NCI-H460 (cell line): ENCODE measurements at places on chromosomes 3 and 15.

GRCh38 chr15:68352401-68353062, 75.0 kb downstream of the FEM1B start:
- DNase-seq: peak; percentile 78

- DNase-seq: no peak
Measured at GRCh38 chr3:38604246-38604645, 45.2 kb downstream of the SCN5A start.

GRCh38 chr15:50353251-50353974, 1.6 kb downstream of the GABPB1 start:
- no peak for DNase-seq

- no peak for DNase-seq
Measured at GRCh38 chr3:14605744-14606143, 45.8 kb upstream of the CCDC174 start.

DNA sequence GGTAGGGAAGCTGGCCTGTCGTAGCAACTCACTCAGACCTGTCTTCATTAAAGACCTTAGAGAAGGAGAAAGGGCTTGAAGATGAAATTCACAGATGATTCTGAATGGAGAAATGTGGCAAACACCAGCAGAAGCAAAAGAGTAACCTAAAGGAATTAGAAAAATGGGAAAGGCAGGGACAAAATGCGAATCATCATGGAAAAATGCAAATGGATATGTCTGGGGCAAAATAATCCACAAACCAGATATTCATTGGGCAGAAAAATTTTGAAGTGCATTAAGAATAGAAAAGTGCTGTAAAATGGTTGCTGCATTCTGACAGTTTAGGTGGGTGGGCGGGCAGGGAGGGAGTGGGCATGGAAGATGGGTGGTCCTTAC, 156.9 kb upstream of the RASGRP1 start:
- DNase-seq: no peak

DNA sequence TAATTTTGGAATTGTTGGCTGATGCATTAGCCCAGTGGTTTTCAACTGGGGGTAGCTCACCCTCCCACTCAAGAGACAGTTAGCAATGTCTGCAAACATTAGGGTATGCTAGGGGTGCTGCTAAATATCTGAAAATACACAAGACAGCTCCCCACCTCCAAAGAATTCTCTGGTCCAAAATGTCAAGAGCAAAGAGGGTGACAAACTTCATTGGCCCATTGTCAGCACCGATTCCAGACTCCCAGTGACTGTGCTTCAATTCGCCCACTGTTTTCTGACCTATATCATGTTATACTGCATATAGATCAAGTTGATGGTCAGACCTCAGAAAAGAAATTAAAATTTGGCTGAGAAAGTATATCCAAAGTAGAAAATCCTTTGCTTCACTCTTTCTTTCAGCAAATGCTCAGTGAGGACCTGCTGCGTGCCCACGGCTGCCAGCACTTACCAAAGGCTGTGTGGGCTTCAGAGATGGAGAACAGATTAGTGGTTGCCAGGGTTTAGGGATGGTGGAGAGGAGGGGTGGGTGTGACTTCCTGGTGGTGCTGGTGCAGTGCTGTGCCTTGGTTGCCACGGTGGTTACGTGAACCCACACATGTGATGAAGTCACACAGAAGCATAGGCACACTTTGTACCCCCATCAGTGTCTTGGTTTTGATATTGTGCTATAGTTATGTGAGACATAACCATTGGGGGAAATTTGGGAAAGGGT, 204.0 kb downstream of the PLCL2 start:
- no peak for DNase-seq

DNA sequence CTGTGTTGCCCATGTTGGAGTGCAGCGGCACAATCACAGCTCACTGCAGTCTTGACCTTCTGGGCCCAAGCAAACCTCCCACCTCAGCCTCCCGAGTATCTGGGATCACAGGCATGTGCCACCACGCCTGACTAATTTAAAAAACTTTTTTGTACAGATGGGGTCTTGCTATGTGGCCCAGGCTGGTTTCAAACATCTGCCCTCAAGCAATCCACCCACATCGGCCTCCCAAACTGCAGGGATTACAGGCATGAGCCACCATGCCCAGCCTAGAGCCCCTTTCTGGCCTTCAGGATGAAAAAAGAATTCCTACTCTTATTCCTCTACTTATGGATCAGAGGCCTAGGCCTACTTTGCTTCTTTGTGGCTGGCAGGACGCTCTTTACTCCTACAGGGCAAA, 39.6 kb downstream of the CHAC1 start:
- no peak for DNase-seq

- DNase-seq: no peak
Measured at GRCh38 chr3:108036984-108037741, 53.7 kb downstream of the CD47 start.

GRCh38 chr3:82461049-82461889, 699.8 kb upstream of the GBE1 start:
- no peak for DNase-seq

DNA sequence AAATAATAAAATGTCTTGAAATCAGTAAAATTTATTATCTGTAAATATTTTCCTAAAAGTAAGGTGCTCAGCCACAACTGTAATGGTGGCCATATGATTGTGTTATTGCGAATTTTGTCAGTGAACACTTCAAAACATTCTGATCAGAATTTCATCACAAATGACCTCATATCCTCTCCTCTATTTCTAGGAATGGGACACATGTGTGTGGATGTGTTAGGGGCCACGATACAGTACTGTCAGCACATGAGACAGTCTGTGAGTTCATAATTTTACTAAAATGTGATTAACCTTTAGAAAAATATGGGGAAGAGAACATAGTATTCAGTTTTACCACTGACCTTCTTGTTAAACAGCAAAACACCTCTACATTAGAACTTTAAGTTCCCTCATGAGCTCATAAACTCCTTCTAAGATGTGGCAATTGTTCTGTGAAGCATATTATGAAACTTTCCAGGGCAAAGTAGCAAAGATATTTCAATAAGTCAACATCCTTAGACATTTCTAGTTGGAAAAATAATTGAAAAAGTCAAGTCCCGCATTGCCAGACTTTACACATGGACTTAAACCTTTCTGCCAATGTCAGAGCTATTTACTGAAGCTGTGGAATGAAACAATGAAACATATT, 158.2 kb upstream of the ABI3BP start:
- no peak for DNase-seq

- DNase-seq: no peak
Measured at GRCh38 chr3:157872902-157873301, 233.3 kb downstream of the SHOX2 start.

DNA sequence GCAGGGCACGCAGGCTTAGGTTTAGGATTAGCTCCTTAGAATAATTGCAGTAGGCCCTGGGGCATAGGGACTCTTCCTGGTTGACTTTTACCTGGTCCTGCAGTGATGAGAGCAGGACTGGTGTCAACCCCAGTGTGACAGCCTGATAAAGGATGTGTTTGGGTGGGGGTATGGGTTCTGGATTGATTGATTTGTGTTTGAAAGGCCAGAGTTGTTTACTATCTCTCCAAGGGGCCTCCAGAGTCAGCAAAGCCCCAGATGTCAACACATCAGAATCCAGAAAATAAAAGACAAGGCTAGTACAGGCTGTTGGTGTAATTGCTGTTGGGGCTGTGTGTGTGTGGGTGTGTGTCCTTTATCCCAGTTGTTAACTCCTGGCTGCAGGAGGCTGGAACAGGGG, 122.3 kb downstream of the CHRNA7 start:
- DNase-seq: no peak

GRCh38 chr3:100149713-100150415, 35.6 kb upstream of the FILIP1L start:
- no peak for DNase-seq

GRCh38 chr3:39205131-39205530, 12.7 kb upstream of the XIRP1 start:
- no peak for DNase-seq

GRCh38 chr15:25332306-25332705, 106.5 kb downstream of the UBE3A start:
- DNase-seq: no peak

DNA sequence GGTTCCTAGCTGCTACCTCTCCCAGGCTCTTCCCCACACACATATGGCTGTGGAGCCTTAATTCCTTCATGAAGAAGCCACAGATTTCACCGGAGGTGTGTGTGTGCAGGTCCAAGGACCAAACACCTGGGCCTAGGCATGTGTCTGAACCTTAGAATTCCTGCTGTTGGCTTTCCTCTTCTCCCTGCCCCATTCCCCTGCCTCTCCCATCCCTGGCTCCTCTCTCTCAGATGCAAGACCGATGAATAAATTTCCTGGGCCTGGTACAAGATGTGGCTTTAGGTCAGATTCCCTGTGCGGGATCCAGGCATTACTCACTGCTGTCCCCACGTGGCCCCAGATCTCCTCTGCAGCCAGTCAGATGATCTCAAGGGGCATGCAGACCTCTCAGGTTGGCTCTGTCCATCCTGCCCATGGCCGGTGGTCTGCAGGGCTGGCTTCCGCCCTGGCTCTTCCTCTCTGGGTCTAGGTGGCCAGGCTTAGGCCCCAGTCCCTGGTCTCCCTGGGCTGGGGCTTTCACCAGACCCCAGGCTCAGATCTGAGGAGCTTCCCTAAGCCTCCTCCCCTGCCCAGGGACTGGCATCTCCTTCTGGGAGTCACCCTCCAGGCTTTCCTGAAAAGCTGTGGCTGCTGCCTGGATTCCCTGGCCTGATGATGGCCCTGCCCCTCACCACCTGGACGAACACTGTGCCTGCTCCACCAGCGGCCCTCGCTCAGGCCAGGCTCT, 20.5 kb downstream of the CCR9 start:
- no peak for DNase-seq

GRCh38 chr3:142318331-142318730, 92.9 kb upstream of the GK5 start:
- DNase-seq: no peak

DNA sequence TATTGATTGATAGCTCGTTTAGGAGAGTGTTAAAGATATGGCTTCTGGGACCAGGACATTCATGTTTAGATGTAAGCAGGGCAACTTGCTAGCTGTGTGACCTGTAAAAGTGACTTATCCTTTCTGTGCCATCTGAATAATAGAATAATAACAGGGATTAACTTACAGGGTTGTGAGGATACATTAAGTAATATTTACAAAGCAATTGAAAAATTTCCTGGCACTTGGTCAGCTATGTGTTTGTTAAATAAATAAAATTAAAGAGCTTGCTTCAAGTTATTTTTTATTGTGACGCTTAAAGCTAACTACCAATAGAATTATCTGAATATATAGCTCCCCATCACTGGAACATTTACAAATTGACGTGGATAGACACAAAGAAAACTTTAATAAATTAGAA, 287.9 kb upstream of the CDIN1 start:
- DNase-seq: no peak

DNA sequence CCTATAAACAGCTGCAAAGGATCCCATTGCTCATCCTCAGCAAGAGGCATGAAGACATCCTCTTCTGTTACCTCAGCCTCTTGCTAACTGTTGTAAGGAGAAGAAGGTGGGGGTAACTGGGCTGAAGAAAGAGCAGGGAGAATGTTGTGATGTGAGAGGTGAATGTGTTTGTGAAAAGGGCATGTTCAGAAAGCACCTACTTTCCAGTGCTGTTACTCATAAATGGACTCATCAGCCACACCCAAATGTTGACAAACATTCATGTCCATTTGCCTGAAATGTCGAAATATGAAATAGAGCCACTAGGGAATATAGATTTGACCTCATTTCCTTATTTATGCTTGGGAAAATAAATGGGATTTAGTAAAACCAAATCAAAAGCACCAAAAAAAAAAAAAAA, 12.6 kb downstream of the SLC24A1 start:
- DNase-seq: peak; percentile 38

DNA sequence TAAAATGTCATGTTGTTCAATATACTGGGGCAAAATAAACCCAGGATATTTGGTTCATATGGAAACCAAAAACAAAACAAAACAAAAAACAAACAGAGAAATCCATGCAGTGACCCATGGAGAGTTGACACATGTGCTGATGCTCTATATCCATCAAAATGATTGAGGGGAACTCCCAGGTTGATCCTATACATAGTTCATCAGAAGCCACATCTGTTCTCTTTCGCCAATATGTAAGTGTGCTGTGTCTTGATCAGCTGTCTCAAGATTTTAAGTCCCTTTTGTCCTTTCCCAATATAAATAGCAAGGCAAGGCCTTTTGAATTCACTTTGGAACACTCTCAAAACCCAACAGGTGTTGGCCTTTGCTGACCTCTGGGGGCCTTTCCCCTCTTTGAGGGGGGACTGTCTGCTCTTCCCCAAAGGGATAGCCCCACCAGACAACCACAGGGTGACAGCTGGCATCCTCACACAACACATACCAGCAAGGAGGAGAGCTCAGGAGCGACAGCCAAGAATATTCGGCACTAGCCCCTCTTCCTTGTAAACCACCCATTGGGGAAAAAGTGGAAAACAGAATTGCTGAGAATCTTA, 209.4 kb upstream of the CD96 start:
- no peak for DNase-seq

DNA sequence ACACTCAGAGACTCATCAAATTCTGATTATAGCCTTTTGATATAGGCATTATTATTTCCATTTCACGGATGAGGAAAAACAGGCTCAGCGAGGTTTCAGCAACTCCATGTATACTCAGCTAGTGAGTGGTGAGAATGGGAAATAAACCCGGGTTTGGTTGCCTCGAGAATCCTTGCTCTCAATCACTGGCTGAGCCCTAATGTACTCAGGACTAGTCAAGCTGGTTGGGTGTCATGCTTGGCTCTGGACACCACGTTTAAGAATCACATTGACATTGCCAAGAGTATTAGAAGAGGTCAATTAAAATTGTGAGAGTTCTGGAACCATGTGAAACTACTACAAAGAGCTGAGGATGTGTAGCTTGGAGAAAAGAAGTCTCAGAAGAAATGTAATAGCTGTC, 444.5 kb downstream of the MFSD1 start:
- DNase-seq: no peak

DNA sequence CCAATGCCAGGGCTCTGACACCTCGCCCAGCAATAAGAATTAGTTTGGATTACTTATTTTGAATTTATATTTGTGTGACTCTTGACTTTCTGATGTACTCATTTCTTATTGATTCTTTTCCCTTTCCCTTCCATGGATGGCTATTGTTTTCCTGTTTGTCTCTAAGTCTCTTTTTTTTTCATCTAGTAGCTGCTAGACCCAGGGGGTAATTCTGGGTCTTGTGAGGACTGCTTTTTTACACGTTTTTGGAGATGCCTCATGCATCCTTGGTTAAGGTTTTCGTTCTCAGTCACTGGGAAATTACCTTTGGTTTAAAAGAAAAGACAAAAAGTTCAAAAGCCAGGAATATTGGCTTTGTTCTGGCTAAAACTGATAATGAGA, 70.2 kb upstream of the STRIT1 start:
- no peak for DNase-seq

- DNase-seq: no peak
Measured at GRCh38 chr3:141714671-141715070, 23.4 kb upstream of the RNF7 start.

GRCh38 chr15:84760219-84760618, 11.8 kb downstream of the ZNF592 start:
- DNase-seq: no peak

GRCh38 chr15:58545307-58546065, 113.7 kb downstream of the LIPC start:
- no peak for DNase-seq

GRCh38 chr3:64684715-64685261, 3.0 kb downstream of the ADAMTS9 start:
- no peak for DNase-seq
